ENCODE measurements at places on chromosomes 5 and 9.
A peak's percentile ranks its signal among the peaks of the same experiment; 100 is the strongest.

DNA sequence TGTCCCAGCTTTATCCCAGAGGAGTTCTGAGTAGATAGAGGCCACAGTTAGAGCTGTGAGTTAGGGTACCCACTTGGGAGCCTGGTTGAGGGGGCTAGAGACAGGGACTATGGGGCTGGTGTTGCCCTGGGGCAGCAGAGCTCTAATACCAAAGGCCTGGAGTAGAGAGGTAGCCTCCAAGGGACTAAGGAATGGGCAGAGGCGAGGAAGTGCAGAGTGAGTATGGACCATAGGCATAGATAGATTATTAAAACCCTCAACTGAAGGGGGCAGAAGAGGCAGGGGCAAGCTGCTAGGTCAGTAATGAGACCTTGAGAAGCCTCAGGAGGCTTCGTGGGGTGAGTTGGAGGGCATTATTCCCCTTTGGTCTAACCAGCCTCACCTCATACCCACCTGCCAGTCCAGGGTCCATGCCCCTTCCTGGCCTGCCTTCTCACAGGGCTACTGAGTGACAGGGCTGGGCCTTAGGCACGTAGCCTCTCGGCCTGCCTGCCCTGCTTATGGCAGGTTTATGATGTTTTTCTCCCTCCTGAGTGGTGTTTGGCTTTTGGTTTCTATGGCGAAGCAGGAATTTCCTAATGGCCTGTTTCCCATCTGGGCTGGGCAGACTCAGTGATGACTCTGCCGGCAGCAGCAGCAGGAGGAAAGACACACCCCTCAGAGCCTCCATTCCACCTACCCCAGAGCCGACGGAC, 8.0 kb downstream of the PDLIM4 start:
- DNase-seq, result peak; percentile 66

DNA sequence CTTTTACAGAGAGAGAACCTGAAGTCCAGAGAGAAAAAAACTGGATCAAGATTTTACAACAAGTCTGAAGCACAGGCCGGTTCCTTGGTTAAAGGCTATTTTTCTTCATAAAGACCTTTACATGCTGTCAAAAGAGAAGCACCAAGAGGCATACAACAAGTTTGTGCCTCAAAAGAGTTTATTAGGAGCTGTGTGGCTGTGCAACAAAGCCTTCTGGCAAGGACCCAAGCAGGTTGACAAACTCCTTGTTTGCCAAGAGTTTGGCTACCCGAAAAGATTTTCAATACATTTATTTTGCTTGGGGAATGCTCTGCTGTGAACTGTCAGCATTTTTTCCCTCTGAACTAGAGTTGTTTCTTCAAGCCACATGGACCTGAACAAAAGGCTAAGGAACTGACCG, 202.9 kb upstream of the RAD23B start:
- DNase-seq, result no peak

DNA sequence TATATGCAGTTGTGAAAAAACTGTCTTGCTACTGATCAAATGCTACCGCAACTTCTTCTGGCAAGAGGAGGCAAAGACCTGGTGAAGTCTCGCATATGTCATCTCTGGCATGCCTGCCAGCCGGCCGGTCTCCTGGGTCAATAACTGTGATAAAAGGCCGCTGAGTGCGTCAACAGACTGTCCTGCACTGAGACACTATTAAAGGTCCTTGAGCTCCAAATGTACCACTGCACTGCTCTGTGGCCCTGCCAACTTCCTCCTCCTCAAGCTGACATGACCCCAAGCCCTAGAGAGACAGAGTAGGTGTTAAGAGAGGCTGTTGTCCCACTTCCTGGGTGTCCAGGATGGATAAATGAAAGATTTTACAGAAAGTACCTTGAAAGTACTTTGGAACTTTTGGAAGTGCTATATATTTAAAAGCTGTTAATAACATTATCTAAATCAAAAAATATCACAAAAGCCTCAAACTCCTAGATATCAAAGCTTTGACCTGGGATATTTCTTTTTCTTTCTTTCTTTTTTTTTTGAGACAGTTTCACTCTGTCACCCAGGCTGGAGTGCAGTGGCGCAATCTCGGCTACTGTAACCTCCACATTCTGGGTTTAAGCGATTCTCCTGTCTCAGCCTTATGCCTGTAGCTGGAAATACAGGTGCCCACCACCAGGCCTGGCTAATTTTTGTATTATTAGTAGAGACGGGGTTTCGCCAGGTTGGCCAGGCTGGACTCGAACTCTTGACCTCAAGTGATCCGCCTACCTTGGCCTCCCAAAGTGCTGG, 31.5 kb downstream of the RAPGEF1 start:
- no peak for DNase-seq

GRCh38 chr5:17976404-17976803, 342.1 kb downstream of the TAF11L14 start:
- DNase-seq, result no peak

DNA sequence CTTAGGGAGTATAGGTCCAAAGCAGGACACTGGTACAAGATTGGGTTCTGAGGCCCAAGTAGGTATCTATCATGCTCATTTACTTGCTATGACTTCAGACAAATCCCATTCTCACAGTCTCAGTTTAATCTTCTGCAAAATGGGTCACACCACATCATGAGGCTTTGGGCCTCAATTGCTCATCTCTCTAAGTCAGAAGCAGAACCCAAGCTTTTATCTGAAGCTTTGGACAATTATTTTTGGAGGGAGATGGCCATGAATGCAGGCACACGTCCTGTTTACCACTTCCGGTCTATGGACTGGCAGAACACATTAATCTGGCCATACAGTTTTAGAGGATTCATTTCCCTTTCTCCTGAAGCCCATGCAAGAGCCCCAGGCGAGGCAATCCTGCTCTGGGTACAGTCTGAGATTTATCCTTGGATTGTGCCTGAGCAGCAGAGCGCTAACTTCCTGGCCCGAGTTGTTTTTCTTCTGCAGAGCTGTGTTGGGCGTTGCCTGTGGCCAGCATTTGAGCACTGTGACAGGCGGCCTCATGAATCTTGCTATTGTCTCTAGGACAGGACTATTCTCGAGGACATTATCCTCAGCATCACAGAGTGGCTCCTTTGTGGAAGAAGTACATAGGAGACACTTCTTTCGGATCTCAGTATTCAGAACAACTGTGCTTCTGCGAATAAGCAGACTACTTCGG, 16.1 kb downstream of the SLC22A4 start:
- no peak for DNase-seq

Data from urothelium cell line (cell line).